ENCODE measurements at places on chromosomes 11 and 22. TPM values are rescaled to one million over a fixed set of nuclear protein-coding genes. Genes with fewer than 3 reads are reported as not detected.

C22orf15 gene
- 2.7 TPM for total RNA-seq

OR52J3 gene
- total RNA-seq, result not detected

FAU gene
- total RNA-seq, result 394 TPM

QSER1 gene
- total RNA-seq, result 13.1 TPM

IGLL5 gene
- total RNA-seq, result not detected

GRM5 gene
- 0.13 TPM for total RNA-seq

MSANTD2 gene
- 7.5 TPM for total RNA-seq

SCT gene
- total RNA-seq, result 3.5 TPM

NLRP14 gene
- total RNA-seq, result not detected

HMGXB4 gene
- total RNA-seq, result 15.3 TPM

MMP13 gene
- total RNA-seq, result 0.33 TPM

CFAP300 gene
- total RNA-seq, result 2.5 TPM

FGF3 gene
- not detected for total RNA-seq

CASP1 gene
- total RNA-seq, result 0.38 TPM

MRGPRX4 gene
- not detected for total RNA-seq

RGL4 gene
- total RNA-seq, result not detected

MUC6 gene
- total RNA-seq, result not detected

ADAMTS15 gene
- total RNA-seq, result 43.0 TPM

CCDC15 gene
- 2.3 TPM for total RNA-seq

JAML gene
- not detected for total RNA-seq
